Mesothelial cell of epicardium (in vitro differentiated cells): ENCODE measurements at places on chromosomes 4 and X. TPM values are rescaled to one million over a fixed set of nuclear protein-coding genes. Genes with fewer than 3 reads are reported as not detected.
A peak's percentile ranks its signal among the peaks of the same experiment; 100 is the strongest.

DNA sequence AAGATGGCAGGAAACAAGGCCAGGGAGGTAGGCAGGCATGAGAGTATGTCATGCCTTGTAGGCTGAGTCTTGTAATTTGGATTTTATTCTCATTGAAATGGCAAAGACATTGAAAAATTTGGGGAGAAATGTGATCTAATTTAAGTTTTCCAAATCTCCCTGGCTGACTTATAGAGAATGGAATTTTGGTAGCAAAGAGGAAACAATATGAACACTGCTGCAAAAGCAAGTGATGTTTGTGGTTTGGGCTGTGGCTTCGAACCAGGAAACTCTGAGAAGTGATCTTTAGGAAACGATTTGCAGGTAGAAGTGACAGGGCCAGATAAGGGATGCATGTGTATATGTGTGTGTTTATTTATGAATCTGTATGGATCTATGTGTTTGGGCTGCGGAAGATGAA is 35.6 kb downstream of the ARSJ start:
- H3K4me3 ChIP-seq: no peak overlapping the region
- H3K27me3 ChIP-seq: no peaks in the 10 kb centered on the region
- H3K36me3 ChIP-seq: no peaks in the 10 kb centered on the region
- DNase-seq: no peak

- peaks cover 16% of the 10 kb centered on the region for H3K4me1 ChIP-seq
- no peaks in the 10 kb centered on the region for H3K27me3 ChIP-seq
- H3K4me3 ChIP-seq: no peak overlapping the region
- H3K27ac ChIP-seq: no peak overlapping the region
- no peak for DNase-seq
Observed at GRCh38 chr4:150624055-150624454, 42.1 kb downstream of the MAB21L2 start.

DNA sequence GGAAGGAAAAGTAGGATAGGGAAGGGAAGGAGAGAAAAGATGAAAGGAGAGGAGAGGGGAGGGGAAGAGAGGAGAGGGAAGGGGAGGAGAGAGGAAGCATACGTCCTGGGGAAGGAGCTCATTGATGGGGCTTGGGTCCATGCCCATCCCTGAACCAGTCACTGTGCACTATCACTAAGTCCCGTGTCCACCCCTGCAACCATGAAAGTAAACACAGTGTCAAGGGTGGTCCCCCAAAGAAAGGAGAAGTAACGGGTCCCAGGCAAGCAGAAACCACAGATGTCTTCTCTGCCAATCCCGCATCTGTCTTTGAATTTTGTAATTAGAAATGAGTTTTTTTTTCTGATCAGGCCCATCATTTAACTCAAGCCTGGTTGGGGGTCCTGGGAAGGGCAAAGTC is 55.2 kb downstream of the LGI2 start:
- peaks cover 5% of the 10 kb centered on the region for H3K4me1 ChIP-seq
- DNase-seq: no peak
- no peak overlapping the region for H3K27ac ChIP-seq
- peaks cover 43% of the 10 kb centered on the region for H3K27me3 ChIP-seq
- no peaks in the 10 kb centered on the region for H3K36me3 ChIP-seq
- no peak overlapping the region for H3K4me3 ChIP-seq

DNA sequence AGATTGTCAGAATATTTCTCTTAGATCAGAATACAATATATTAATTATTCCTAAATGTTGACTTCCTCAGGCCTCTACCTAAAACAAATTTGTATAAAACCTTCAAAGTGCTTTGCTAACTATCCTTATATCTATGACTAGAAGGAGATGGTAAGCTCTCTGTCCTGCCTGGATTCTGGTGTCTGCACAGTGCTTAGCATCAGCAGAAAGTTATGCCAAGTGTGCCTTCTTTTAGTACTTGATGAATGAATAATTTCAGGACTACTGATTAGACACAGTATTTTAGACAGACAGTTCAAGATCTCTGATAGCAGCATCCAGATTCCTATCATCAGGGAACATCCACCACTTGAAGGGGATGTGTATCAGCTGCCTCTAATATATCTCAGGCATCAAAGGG is 242.4 kb upstream of the TLL1 start:
- H3K27me3 ChIP-seq: no peaks in the 10 kb centered on the region
- H3K27ac ChIP-seq: no peak overlapping the region
- H3K36me3 ChIP-seq: no peaks in the 10 kb centered on the region
- no peak for DNase-seq
- no peak overlapping the region for H3K4me3 ChIP-seq

DNA sequence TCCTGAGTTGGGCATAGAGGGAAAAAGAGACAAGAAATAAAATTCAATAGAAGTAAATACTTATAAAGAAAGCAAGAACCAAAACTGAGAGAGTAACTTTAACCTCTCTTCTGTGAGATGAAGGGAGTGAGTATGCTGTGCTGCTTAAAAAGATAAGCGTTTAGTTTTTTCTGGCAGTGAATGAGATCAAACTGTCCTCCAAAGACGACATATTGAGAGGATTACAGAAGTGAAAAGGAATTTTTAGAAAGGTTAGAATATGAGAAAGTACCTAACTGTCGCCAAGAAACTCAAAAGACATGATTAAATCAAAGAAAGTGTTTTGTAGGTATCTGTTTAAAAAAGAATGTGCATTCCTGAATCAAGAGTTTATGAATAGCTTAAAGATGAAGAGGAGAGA is 16.0 kb downstream of the GAB1 start:
- peaks cover 1% of the 10 kb centered on the region for H3K36me3 ChIP-seq
- H3K4me3 ChIP-seq: no peak overlapping the region
- no peak for DNase-seq
- H3K27ac ChIP-seq: peak overlapping the region; percentile 79

- H3K36me3 ChIP-seq: no peaks in the 10 kb centered on the region
- no peak for DNase-seq
- H3K27me3 ChIP-seq: no peaks in the 10 kb centered on the region
Observed at GRCh38 chr4:165905405-165906027, 32.5 kb downstream of the TLL1 start.

ARR3 gene
- total RNA-seq: not detected in 3 replicates

DNA sequence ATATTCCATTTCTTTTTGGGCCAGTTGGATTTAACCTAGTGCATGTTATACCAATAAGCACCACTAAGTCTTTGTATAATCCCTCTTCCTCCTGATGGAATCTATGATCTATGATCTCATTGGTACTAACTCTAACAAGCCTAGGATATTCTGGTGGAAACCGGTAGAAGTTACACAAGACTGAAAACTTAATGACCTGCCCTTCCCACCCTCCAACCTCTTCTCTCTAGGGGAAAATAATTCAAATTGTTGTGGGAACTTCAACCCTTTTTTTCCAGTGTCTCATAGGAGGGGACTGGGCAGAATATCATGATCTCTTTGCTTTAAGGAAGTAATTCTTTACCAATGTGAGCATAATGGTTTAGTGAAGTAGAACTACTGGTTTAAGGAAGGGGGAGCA is 289.5 kb upstream of the BOD1L1 start:
- H3K36me3 ChIP-seq: no peaks in the 10 kb centered on the region
- peaks cover 5% of the 10 kb centered on the region for H3K27me3 ChIP-seq
- no peak overlapping the region for H3K27ac ChIP-seq
- no peak overlapping the region for H3K4me3 ChIP-seq

DNA sequence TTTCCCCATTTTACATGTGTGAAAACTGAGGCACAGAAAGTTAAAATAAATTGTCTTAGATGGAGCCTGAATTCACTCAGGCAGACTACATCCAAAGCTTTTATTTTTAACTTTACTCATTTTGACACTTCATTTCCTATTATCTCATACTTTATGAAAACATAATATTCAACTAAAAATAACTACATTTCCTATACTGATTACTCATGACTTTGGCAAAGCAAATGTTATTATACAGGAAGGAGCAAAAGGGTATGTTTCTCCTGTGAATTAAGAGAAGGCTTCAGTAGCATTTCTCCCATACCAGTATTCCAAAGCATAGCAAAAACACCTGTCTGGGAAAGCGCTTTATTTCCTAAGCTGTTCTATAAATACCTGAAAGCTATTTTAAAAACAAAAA is 178.6 kb downstream of the ADAMTS3 start:
- no peak overlapping the region for H3K27ac ChIP-seq
- no peaks in the 10 kb centered on the region for H3K27me3 ChIP-seq
- no peak overlapping the region for H3K4me3 ChIP-seq
- DNase-seq: no peak
- H3K36me3 ChIP-seq: no peaks in the 10 kb centered on the region

DNA sequence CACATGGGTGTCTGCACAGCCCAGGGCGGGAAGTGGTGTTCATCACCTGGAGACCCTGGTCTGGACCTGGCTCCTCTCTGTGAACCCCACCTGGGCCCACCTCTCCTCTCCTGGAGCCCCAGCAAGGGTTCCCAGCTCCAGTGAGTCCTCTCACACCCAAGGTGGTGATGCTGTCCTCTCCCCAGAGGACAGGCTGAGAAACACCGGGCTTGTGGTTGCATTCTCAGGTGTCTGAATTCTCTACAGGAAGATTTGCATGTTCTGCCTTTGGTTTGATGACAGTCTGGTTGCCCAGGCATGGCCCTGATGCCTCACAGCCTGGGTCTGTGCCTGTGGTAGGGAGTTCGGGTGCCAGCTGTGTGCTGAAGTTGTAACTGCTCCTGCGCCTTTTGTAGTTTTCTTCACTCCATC is 3.8 kb downstream of the MAEA start:
- H3K27me3 ChIP-seq: no peaks in the 10 kb centered on the region
- H3K36me3 ChIP-seq: peaks cover 6% of the 10 kb centered on the region
- H3K4me3 ChIP-seq: no peak overlapping the region

DNA sequence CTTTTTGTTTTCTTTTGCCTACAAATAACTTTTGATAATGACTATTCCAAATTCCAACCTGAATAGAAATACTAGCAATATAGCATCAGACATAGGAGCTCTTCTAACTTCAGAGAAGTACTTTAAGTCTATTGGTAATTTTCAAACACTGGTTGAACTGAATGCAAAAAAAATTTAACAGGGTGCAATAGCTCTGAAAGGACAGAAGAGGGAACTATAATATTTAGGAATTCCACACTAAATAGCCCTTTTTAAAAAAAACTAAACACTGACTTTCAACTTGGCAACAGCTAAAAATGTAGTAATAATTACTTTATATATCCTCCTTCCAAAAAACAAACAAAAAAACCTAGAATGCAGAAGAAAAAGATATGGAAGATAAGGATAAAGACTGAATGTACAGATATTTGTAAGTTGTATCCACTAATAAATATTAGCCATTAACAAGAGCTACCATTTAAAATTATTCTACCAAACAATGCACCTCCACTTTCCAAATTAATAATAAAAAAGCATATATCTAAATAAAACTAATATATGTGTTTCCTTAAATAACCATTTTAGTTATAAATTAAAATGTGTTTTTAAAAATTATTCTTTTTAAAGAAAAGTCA is 81.4 kb downstream of the FBXW7 start:
- H3K36me3 ChIP-seq: no peaks in the 10 kb centered on the region

ANXA3 gene
- total RNA-seq: 86.1 to 90.2 TPM (median 87.2 TPM) in 3 replicates

- H3K4me1 ChIP-seq: peaks cover 28% of the 10 kb centered on the region
- H3K27me3 ChIP-seq: no peaks in the 10 kb centered on the region
- no peak overlapping the region for H3K4me3 ChIP-seq
- no peaks in the 10 kb centered on the region for H3K36me3 ChIP-seq
Observed at GRCh38 chr4:37981425-37981824, 21.2 kb downstream of the PTTG2 start.

PAGE2B gene
- not detected in 3 replicates for total RNA-seq

DNA sequence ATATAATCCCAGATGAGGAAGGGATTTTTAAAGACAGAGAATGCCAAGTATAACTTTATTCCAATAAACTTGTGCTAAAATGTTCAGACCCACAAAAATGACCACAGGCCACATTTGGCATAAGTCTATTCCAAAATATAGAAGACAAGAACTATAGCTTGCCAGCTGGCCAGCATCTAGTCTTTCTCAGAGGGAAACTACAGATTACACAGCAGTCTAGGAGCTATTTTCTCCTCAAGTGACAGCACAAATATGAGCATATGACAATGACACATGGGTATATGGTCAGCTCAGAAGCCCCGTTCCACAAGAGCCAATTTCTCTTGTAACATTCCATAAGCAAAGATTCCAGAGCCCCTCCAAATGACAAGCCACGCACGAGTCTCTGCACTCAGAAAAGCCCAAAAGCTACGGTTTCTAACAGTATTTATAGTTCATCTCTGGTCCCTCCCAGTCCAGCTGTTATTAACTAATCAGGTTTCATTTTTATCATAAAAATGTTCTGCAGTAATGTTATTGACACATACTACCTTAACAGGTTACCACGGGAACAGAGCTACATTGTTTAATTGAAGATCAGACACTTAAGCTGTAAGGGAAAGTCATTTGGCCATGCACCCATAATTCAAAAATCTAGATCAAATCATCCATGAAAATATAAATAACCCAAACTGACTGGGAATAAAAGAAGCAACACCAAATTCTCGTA is 70.3 kb downstream of the RAB28 start:
- H3K4me1 ChIP-seq: peaks cover 17% of the 10 kb centered on the region
- no peaks in the 10 kb centered on the region for H3K27me3 ChIP-seq
- no peak overlapping the region for H3K4me3 ChIP-seq
- H3K27ac ChIP-seq: no peak overlapping the region
- peaks cover 21% of the 10 kb centered on the region for H3K36me3 ChIP-seq

- H3K4me1 ChIP-seq: no peaks in the 10 kb centered on the region
- no peak overlapping the region for H3K4me3 ChIP-seq
- DNase-seq: no peak
- no peak overlapping the region for H3K27ac ChIP-seq
- no peaks in the 10 kb centered on the region for H3K36me3 ChIP-seq
Observed at GRCh38 chr4:153643406-153644383, 40.4 kb upstream of the TLR2 start.
